Right lobe of liver (tissue), 6 donors: ENCODE measurements at places on chromosomes 16 and 17. TPM values are rescaled to one million over a fixed set of nuclear protein-coding genes. Genes with fewer than 3 reads are reported as not detected.

DNA sequence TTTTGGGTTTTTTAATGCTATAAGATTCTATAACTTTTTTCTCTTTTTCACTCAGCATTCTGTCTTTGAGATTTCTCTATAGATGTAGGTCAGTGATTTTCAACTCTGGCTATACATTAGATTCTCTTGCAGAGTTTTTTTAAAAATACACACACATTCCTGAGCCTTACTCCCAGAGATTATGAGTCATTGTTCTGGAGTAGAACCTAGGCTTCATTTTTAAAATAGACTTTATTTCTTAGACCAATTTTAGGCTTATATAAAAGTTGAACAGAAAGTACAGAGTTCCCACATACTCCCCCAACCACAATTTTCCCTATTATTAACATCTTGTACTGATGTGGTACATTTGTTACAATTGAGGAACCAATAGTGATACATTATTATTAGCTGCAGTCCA is 63.3 kb downstream of the CYB561 start:
- no peak for DNase-seq
- no peaks in the 10 kb centered on the region for H3K36me3 ChIP-seq
- no peak overlapping the region for H3K27ac ChIP-seq
- H3K4me3 ChIP-seq = no peak overlapping the region

DNA sequence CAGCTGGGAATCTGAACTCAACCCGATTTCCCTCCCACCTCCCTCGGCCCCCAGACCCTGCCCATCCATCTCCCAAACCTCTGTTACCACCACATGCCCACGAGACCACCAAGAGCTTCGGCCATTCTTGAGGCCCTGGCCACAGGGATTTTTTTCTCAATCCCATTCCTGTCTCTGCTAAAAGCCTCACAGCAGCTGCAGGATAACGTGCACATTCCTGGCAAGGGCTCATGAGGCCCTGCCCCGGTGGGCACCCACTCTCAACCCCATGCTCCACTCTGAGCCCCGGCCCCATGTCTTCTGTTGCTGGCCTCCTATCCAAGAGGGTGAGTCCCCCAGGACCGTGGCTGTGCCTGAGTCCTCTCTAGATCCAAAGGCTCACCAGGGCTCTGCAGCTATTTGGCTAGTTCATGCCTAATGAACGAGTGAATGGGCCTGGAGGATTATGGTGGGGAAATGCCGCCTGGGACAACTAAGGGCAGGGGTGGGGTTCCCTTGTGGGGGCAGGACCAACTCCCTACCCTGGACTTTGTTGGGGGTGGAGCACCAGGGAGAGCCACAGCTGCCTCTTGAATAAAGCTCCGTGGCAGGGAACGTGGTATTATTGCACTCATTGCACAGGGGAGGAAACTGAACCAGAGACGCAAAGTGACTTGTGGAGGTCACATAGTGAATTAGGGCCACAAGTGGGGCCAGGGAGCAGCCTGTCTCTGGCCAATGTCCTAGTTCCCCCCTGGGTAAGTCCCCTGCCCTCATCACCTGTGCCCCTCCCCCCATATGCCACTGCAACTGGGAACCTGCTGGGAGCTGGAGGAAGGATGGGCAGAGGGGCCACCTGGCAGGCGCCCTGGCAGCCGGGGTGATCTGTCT is 113.8 kb upstream of the SMURF2 start:
- H3K4me3 ChIP-seq = no peak overlapping the region
- no peaks in the 10 kb centered on the region for H3K27me3 ChIP-seq
- DNase-seq = no peak
- peaks cover 37% of the 10 kb centered on the region for H3K4me1 ChIP-seq
- no peaks in the 10 kb centered on the region for H3K36me3 ChIP-seq
- no peak overlapping the region for H3K27ac ChIP-seq

- peak overlapping the region; percentile 73 for H3K27ac ChIP-seq
- no peaks in the 10 kb centered on the region for H3K36me3 ChIP-seq
- H3K4me3 ChIP-seq = no peak overlapping the region
- H3K4me1 ChIP-seq = peaks cover 28% of the 10 kb centered on the region
- no peak for DNase-seq
Observed at GRCh38 chr16:70715860-70716357, 30.1 kb upstream of the MTSS2 start.

DNA sequence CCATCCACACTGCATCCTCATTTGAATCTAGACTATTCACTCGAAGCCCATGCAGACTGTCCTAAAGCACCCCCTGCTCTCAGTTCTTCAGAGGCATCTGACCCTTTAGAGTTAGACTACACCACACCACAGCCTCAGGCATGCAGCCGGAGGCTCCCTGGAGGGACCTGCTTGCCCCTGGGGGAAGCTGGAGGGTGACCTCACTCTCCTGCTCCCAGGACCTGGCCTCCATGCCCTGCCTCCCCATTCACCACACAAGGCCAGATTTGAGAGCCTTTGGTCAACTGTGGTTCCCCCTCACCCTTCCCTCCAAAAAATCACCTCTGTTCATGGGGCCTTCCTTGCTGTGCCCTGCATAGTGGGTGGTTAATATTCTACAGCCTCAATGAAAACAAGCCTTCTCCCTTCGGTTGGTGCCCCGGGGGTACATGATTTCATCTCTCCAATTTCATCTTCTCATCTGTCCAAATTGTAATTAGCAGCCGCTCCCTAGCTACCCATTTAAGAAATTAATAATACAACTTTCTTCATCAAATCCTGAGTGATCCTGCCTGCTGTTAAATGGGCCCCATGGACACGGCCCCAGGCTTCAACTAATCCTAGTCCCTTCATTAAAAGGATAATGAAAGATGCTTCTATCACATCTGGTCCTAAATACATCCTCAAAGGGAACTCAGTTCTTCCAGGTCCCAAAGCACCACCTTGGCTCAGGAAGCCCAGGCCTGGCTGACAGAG is 24.4 kb downstream of the ABCC12 start:
- no peaks in the 10 kb centered on the region for H3K36me3 ChIP-seq
- no peaks in the 10 kb centered on the region for H3K27me3 ChIP-seq
- no peak for DNase-seq
- H3K4me1 ChIP-seq = no peaks in the 10 kb centered on the region

DNA sequence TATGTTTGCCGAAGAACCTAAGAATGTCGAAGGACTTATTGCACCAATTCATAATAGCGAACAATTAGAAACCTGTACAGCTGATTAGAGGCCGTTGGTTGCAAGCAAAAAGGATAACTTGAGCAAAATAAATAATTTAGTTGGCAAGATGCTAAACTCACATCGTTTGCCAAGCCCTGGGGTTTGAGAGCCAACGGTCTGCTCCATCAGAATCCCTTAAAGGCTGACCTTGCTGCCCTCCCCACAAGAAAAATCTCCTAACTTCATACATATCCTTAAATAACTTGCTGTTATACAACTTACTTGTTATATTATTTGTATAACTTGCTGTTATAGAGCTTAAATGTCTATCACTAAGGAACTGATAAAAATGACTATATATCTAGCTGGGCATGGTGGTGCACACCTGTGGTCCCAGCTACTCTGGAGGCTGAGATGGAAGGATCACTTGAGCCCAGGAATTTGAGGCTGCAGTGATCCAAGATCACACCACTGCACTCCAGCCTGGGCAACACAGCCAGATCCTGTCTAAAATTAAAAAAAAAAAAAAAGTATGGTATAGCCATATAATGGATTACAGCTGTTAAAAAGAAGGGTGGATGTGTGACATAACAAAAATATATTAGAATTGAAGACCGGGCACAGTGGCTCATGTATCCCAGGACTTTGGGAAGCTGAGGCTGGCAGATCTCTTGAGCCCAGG is 1.9 kb upstream of the TRIM37 start:
- H3K27ac ChIP-seq = no peak overlapping the region
- no peak for DNase-seq
- H3K36me3 ChIP-seq = no peaks in the 10 kb centered on the region
- H3K27me3 ChIP-seq = no peaks in the 10 kb centered on the region
- H3K4me1 ChIP-seq = no peaks in the 10 kb centered on the region

DNA sequence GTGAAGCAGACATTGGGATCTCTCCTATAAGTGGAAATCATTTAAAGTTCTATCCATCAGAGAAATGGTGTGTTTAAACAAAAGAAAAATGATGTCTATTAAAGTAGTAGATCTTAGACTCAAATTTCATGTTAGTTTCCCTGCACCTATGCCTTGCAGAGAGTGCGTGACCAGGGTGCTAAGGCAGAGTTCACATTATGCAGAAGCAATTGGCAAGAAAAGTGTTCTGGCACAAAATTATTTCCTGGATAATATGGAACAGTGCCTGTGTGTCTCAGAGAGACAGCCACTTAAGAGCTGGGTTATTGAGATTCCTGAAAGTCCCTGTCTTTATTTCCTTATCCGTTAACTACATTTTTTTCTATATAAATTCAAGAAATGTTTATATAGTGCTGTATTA is 457.0 kb downstream of the CDH8 start:
- no peak for DNase-seq
- H3K4me1 ChIP-seq = no peaks in the 10 kb centered on the region
- no peak overlapping the region for H3K27ac ChIP-seq
- H3K36me3 ChIP-seq = no peaks in the 10 kb centered on the region

The KIF2B gene
- total RNA-seq = not detected

The CCL1 gene
- total RNA-seq = not detected

DNA sequence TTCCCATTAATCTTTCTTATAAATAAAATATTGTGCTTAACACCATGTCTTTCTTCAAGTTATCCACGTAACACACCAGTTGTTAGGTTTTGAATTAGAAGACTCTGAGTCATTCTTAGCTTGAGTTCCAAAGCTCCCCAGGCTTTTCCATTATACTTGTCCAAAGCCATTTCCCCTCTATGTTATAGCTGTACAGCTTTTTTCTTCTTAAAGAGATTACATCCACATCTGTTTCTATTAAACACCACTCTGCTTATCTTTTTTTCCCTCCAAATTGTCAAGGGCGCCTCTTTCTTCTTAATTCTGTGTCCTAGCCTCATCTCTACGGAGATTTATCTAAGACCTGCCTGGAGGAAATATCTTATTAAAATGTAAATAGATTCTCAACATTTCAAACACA is 139.4 kb upstream of the CPHXL start:
- no peak overlapping the region for H3K27ac ChIP-seq
- no peak for DNase-seq
- no peaks in the 10 kb centered on the region for H3K36me3 ChIP-seq
- H3K4me1 ChIP-seq = no peaks in the 10 kb centered on the region
- no peak overlapping the region for H3K4me3 ChIP-seq

- no peaks in the 10 kb centered on the region for H3K36me3 ChIP-seq
- no peak overlapping the region for H3K27ac ChIP-seq
- H3K4me3 ChIP-seq = no peak overlapping the region
- no peaks in the 10 kb centered on the region for H3K27me3 ChIP-seq
- H3K4me1 ChIP-seq = no peaks in the 10 kb centered on the region
Observed at GRCh38 chr17:65914784-65915342, 277.1 kb downstream of the CEP112 start.

The KRTAP9-4 gene
- not detected for total RNA-seq

DNA sequence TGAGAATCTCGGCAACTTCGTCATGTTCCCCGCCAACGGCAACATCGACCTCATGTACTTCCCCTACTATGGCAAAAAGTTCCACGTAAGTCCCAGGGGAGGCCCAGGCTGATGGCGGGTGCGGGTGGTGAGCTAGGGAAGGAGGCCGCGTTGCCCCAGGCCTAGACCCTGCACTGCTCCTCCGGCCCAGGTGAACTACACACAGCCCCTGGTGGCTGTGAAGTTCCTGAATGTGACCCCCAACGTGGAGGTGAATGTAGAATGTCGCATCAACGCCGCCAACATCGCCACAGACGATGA is 4.8 kb downstream of the ATP1B2 start:
- H3K4me3 ChIP-seq = no peak overlapping the region
- no peaks in the 10 kb centered on the region for H3K36me3 ChIP-seq
- H3K27ac ChIP-seq = no peak overlapping the region

DNA sequence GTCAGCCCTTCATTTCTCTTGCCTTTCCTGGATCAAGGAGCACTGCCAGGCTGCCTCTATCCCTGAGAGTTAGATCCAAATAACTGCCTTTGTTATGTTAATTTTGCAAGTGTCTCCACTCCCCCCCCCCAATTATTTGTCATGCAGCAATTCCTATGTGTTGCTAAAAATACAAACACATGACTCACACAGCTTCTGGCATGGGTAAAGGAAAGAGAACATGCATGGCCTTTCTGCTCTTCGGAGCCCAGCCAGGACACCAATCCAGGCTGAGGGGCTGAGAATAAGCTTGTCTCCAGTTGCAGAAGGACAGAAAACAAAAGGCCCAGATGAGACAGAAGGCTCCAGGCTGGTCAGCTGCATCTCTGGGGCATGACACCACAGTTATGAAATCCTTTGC is 148.0 kb upstream of the TNRC6C start:
- no peaks in the 10 kb centered on the region for H3K4me1 ChIP-seq
- H3K4me3 ChIP-seq = no peak overlapping the region
- H3K27ac ChIP-seq = no peak overlapping the region

- peak; percentile 67 for DNase-seq
- peak within 1 kb of the TSS; percentile 49 for H3K4me3 ChIP-seq
- H3K36me3 ChIP-seq = no peaks in the 10 kb centered on the region
- no peaks in the 10 kb centered on the region for H3K27me3 ChIP-seq
- no peak within 1 kb of the TSS for H3K27ac ChIP-seq
Observed at GRCh38 chr17:7716901-7717755, at the start of gene DNAH2. Gene DNAH2 (plus strand): TSS chr17:7717744. CDS start chr17:7719735, 1,991 bp downstream.

- H3K36me3 ChIP-seq = no peaks in the 10 kb centered on the region
- no peaks in the 10 kb centered on the region for H3K27me3 ChIP-seq
- no peak for DNase-seq
- no peaks in the 10 kb centered on the region for H3K4me1 ChIP-seq
Observed at GRCh38 chr16:10598157-10598556, 17.8 kb upstream of the EMP2 start.

The AARS1 gene
- total RNA-seq = 76.9 TPM

- no peaks in the 10 kb centered on the region for H3K4me1 ChIP-seq
- no peak for DNase-seq
Observed at GRCh38 chr17:6870841-6871240, 39.3 kb upstream of the TEKT1 start.

The HBA2 gene
- total RNA-seq = 17.8 TPM

GRCh38 chr17:41781404-41782110 is 5.0 kb downstream of the JUP start:
- no peaks in the 10 kb centered on the region for H3K4me1 ChIP-seq
- no peaks in the 10 kb centered on the region for H3K27me3 ChIP-seq
- no peaks in the 10 kb centered on the region for H3K36me3 ChIP-seq
